Stimulated activated naive CD4-positive, alpha-beta T cell (primary cell): ENCODE measurements at places on chromosomes 6 and 20.

GRCh38 chr6:135434095-135434494 is 63.4 kb downstream of the AHI1 start:
- DNase-seq, result no peak

GRCh38 chr6:89387516-89388201 is 24.4 kb downstream of the RRAGD start:
- DNase-seq, result no peak

GRCh38 chr6:132063738-132064137 is 112.6 kb upstream of the CCN2 start:
- DNase-seq, result no peak

DNA sequence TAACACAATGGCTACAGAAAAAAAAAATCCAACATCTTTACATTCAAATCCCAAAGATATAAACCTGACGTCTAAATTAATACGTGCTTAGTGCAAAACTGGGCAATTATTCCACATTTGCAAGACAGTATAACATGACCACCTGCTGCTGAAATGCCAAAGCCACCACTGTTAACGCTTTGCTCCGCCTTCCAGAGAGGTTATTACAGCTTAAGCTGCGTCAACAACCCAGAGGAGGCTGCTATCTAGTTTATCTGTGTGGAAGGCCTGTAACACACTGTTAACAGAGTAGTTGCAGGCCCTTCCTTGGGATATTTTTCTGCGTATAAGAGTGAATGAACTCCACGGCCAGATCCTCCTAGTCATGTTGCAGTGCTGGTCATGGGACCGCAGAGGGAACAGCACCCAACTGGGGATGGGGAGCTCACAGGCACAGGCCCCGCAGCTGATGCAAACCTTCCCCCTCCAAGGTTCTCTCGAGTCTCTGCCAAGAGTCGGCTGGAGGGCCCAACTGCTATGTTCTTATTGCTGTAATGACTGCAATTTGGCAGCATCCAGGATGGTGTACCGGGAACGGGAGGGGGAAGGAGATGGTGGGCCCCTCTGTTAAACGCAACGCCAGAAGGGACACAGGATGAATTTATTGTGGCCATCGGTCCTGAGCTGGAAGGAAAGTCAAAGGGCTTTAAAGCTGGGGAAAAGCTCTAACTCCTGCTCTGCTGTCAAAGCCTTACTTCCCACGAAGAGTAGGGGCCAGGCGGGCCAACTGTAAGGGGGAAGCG is 993 bp upstream of the NCOA7 start:
- DNase-seq, result peak; percentile 65

GRCh38 chr20:53162251-53162835 is 190.2 kb downstream of the TSHZ2 start:
- DNase-seq, result no peak

DNA sequence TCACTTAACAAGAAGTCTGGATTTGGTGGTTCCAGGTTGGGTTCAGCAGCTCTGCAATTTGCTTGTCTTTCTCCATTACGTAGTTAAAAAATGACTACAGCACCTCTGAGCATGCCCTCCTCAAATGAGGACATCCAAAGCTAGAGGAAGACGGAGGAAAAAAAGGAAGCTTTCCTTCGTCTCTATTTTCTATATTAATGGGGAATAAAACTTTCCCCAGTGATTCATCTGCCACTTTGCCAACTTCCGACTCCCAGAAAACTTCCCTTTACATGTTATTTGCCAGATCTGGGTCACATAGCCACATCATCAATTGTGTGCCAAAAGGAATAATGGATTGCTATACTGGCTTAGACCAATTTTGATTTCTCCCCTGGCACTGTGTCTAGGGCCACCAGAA is 69.5 kb downstream of the ZFAND3 start:
- no peak for DNase-seq

DNA sequence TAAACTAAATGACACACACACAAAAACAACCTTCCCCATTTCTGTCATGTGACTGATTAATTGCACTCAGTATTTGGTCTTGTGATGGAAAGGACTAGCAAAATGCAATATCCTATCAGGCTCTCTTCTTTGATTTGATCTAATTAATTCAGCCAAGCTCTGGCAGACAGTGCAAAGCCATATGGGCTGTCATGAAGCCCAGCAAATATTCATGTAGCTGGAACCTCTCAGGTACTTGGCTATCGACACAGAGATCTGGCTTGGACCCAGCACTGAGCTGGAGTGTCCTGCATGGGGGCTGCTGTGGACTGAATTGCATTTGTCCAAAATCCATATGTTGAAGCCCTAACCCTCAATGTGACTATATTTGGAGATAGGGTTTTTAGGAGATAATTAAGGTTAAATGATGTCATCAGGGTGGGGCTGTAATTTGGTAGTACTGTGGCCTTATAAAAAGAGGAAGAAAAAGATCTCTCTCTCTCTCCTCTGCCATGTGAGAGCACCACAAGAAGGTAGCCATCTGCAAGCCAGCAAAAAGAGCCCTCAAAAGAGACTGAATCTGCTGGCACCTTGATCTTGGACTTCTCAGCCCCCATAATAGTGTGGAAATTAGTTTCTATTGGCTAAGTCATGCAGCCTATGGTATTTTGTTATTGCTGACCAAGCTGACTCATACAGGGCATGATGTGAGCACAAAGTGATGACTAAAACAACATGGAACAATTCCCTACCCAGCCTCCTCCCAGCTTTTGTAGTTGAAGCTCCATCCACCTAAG is 77.1 kb downstream of the STMND1 start:
- DNase-seq, result no peak

DNA sequence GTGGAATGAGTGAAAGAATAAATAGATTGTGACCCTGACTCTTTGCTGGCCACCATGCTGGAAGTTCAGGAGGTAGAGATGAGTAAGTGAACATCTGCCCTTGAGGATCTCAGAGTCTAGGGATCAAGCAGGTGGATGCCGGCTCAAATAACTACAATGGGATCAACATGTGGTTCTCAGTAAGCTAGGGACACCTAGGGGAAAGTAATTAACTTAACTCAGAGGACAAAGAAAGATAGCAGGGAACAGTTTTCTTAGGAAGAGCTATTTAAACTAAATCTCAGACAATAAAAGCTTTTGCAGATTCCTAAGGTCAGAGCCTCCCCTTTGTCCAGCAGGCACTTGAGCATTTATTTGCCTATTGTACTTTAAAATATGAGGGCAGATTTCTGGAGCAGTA is 29.1 kb downstream of the SLC13A3 start:
- no peak for DNase-seq

DNA sequence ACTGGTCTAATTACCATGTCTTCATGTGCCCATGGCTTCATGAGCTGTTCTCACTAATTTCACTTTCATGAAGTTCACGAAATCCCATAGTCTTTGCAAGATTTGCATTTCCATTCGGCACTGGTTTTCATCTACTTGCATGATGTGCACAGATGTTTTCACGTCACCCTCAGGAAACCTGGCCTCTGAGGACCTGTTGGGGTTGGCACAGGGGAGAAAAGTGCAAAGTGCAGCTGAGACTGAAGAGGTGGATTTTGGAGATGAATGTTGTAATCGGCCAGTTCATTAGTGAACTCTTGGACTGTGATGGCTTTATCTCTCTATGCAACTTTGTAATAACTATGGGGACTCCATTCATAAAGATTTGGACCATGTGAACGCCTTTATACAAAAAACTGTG is 80.2 kb upstream of the SULF2 start:
- DNase-seq, result no peak

GRCh38 chr6:43847741-43848630 is 78.0 kb downstream of the VEGFA start:
- DNase-seq, result no peak

DNA sequence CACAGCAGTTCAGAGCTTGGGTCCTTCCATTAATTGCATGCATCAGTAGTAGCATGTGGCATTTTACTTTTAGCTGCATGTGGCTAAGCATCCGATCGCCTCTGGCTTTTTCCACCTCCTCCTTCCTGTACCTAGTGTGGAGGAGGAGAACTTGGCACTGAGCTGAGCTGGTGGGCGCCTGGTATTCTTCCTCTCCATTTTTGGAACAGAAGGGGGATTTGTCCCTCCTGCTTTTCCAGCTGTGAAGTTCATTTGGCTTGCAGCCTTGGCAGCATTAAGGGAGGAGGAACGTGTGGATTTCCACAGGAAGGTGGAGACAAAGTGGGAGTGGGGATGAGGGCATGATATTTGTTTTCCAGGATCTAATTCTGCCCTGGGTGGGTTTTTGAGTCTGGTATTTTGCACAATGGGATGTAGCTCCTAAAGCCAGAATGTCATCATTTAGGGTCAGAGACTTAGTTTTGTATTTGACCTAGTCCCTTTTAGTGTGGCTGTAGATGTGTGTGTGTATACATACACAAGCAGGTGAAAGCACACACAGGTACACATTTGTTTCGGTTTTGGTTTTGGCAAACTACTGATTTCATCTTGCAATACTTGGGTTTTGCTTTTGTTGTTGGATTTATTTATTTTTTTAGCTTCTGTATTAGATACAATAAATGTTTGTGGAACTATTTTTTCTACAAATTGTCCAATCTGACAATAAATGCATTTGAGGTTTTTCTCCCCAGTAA is 90.0 kb downstream of the SASH1 start:
- no peak for DNase-seq

DNA sequence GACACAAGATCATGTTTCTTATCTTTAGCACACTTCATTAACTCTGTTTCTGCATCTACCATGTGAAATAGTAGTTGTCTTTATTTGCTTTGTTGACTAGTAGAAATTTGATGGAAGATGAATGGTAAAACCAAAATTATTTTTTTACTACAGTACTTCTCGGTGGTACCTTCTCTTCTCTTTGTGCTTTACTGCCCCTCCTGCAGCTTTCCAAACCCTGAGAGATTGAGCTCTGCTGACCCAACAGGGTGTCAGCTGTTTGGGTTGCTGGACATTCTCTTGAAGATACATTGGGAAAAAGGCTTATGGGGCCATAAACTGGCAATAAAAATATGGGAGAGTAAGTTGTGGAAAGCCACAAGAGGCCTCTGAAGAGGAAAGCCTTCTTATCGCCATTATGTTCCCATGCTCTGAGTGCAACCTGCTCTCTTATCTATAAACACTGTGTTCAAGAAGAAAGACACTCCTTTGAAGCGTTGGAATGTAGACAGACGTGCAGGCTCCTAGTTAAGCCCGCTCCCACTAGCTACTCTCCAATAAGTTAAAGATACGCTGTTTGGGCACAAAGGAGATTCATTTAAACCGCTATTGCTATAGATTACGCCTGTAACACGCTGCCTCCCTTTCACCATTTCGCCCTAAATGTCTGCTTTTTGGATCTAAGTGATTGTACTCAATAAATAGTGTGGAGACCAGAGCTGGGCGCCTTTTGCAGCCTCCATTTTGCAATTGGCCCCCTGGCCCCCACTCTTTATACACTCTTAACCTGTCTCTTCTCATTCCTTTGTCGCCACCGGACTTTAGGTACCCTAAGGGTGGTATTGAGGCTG is 60.1 kb upstream of the PRSS16 start:
- DNase-seq, result no peak

DNA sequence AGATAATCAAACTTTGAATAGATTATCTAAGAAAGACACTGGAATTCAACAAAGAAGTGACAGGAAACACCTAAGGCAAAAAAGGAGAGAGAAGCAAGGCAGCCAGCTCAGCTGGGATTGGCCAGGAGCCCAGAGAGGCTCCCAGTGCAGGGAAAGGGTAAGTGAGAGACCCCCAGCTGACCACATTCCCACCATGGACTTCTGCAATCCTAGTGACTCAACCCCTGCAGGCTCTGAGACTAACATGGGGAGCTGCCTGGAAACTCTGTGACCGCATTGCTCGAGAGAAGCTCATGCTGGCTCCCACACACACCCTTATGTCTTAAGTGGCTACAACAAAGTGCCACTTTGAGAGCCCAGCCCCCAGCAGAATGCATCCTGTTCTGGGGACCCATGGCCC is 215.1 kb downstream of the PACRG start:
- DNase-seq, result no peak

DNA sequence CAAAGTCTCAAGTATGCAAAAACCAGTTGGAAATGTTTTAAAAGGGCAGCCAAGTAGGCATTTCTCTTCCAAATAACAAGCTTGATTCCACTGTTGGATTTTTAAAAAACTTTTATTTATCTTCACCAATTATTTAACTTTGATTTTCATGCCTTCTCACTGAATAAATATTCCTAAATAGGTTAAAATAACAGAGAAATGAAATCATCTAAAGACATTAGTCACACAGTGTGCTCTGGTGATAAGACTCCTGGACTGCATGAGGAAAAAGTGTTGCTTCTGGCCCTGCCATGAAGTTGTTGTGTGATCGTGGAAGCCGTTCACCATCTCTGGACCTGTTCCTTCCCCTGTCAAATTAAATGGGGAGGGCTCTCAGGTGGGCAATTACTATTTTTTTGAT is 33.8 kb upstream of the IGF2R start:
- no peak for DNase-seq

GRCh38 chr6:46628498-46628897 is 24.1 kb downstream of the CYP39A1 start:
- no peak for DNase-seq

DNA sequence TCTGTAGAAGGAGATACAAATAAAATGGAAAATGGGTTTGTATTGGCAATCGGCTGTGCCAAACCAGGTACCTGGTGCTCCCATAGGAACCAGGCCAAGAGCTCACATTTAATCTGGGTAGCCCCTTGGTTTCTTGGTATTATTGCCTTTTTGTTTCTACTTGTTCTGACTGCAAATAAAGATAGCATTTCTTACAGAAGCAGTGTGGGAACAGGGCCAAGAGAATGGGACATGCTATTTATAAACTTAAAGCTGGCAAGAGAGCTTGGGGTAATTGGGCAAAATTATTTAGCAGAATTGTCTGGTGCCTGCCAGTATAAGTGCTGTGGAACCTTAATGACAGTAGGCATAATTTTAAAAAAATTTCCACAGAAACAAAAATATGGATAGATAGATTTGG is 113.5 kb upstream of the GLP1R start:
- DNase-seq, result no peak

- no peak for DNase-seq
Observed at GRCh38 chr6:22569281-22570184, at the start of gene HDGFL1. TSS of gene HDGFL1 (plus strand) at chr6:22569566. CDS start at chr6:22569576, 10 bp downstream.

DNA sequence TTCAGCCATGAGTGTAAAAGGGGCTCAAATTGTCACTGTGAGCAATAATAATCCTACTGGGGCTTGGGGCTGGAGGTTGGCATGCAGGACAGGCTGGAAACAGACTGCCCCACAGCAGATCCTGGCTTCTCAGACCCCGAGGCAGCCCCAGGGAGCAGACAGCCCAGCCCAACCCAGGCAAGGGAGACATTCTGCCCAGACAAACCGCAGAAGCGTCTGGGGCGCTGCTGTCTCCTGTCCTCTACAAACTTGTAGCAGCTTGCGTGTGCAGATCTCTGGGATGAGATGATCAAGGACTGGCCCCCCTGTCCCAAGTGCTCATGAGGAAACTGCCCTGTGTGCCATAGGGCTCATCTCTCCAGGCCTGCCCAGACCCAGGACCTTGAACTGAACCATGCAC is 84.6 kb downstream of the MAFB start:
- no peak for DNase-seq
